Stimulated activated CD8-positive, alpha-beta memory T cell treated with anti-CD3 and anti-CD28 coated beads, Interleukin-2, amount 100 ng/mL, for 1 hour (primary cell): ENCODE measurements at places on chromosomes 1 and 21.

- DNase-seq: no peak
These were observed 55.4 kb downstream of the KCNK2 start for GRCh38 chr1:215137985-215138384.

- no peak for DNase-seq
These were observed 15.5 kb downstream of the CSMD2 start for GRCh38 chr1:34149501-34149900.

DNA sequence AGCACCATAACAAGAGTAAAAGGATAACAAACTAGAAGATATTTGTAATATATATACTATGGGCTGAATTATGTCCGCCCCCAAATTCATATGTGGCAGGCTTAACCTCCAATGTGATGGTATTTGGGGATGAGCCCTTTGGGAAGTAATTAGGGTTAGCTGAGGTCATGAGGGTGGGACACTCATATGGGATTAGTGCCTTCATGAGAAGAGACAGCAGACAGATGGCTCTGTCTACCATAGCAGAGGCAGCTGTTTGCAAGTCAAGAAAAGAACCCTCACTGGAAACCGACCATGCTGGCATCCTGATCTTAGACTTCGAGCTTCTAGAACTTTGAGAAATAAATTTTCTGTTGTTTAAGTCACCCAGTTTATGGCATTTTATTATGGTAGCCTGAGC, 303.6 kb downstream of the LMO4 start:
- no peak for DNase-seq

- no peak for DNase-seq
These were observed 24.4 kb upstream of the AHCYL1 start for GRCh38 chr1:109959974-109960744.

- DNase-seq: no peak
These were observed 190.2 kb downstream of the RASAL2 start for GRCh38 chr1:178284058-178284457.

GRCh38 chr21:42063191-42063570, 7.9 kb upstream of the UMODL1 start:
- DNase-seq: no peak

DNA sequence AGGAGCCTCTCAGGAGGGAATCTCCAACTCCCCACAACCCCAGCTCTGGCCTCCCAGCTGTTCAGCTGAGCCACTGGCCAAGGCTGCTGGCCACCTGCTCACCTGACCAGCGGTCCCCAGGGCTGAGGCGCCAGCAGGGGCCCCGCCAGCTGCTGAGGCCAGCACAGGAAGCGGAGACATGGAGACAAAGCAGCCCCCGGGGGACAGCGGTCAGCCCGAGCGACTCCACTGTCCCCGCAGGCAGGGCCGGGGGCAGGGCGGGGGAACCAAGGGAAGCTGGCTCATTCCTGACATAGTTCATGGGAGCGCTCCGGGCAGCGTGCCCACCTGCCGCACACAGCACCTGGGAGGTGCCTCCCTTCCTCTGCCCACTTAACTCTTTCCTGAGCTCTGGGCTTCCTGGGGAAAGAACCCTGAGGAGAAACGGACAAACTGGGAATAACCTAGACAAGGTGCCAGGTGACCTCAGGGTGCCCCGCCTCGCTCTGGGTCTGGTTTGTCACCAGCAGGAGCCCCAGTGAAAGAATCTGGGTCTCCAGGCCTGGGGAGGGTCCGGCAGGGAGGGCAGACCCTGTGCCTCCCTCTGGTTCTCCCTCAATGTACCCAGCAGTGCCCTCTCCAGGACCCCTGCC, 10.7 kb downstream of the EPHA2 start:
- no peak for DNase-seq

DNA sequence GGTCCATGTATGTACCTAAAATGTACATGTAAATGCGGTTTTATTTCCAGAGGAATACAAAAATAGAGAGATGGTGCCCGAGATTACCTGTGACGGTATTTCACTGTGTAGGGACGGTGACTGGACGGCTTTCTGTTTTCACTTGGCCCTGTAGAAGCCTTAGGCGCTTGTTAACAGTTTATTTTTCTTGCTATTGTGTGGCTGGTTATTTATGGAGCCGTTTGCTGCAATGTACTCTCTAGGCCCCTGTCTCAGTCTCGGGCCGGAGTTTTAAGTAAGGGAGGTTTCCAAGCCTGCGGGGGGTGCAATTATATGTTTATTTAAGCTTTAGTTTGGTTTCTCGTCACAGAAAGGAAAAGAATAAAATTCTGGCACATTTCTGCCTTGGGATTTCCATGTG, 413 bp downstream of the EFCAB7 start:
- no peak for DNase-seq

DNA sequence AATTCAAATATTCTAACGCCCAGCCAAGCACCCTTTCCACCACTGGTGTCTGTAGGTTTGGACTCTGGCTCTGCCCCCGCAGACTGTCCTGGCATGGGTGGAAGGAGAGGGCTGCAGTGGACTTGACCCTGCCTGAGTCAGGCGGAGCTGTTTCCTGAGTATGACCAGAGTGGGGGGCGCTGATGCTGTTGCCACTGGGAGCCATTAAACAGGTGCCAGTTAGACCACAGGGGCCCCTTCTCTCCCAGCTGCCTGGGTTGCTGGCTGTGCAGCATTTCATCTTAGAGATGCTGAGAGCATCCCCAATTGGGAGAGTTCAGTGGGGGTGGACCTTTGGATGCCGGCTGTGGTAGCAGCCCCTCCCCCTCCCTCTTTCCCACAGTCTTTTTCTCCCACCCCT, 539.5 kb downstream of the MATN1 start:
- DNase-seq: no peak

DNA sequence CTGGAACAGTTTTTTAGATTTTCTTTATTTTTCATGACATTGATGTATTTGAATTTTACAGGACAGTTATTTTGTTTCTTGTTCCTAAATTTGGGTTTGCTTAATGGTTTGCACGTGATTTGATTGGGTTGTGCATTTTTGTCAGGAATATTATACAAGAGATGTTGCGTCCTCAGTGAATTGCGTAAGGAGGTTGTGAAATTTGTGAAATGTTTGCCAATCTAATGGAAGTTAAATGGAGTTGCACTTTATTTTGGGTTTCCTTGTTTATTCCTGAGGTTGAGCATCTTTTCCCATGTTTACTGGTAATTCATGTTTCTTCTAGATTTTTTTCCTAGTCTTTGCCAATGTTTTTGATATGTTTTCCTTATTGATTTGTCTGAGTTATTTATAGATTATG, 19.9 kb downstream of the ZNF648 start:
- no peak for DNase-seq

DNA sequence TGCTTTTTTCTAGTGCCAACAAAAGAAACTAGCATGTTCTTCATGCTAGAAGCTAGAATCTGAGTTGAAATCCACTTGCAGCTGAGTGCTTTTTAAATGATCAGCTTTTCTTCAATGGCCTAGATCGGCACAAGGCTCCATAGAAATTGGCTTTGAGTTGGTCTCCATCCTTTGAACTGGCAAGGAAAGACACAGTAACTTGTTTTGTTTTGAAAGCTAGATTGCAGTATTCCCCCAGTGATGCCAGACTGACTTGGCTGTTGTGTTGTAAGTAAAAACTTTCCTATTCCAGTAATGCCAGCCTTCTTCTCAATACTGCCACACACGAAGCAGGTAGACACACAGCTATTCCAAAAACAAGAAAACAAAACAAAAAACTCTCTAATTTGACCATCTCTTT, 139.1 kb downstream of the FMN2 start:
- DNase-seq: no peak

DNA sequence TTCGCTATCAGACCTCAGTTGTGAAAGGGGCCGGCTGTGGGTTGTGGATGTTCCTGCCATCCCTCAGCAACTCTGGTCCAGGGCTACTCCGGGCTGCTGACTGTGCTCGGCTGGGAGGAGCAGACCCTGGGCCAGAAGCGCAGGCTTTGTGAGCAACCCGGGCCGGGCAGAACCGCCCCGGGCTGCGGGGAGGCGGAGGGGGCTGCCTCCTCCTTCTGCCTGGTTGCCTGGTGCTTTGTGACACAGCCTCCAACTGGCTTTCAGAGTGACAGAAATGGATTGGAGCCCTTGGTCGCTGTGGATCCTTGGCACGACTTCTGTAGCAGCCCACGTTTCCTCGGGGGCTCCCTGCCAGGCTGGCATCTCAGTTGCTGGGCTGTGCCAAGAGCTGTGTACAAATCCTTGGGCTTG, 10.0 kb downstream of the DRAXIN start:
- no peak for DNase-seq

- DNase-seq: no peak
These were observed 9.6 kb downstream of the VPS26C start for GRCh38 chr21:37257511-37257966.

GRCh38 chr1:206563367-206564207, 48.7 kb downstream of the EIF2D start:
- DNase-seq: no peak

- no peak for DNase-seq
These were observed 1.2 kb downstream of the LORICRIN start for GRCh38 chr1:153260585-153261280.

DNA sequence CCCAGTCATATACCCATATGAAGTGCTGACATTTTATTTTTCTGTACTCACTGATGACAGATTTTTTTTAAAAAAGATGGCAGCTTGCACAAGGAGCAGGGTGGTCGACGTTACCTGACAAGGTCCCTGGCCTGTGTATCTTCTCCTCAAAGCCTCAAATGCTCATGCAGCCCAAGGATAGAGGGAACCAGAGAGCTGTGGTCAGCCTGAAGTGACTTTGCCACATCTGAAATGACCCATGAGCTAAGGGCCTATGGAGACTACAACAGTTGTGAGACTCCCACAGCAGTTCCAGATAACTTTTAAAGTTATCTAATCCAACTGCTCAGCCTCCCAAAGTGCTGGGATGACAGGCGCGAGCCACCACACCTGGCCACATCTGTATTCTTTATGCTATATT, 131.1 kb downstream of the GLUL start:
- DNase-seq: no peak

- DNase-seq: no peak
These were observed 404.7 kb upstream of the VAMP3 start for GRCh38 chr1:7366286-7366954.

DNA sequence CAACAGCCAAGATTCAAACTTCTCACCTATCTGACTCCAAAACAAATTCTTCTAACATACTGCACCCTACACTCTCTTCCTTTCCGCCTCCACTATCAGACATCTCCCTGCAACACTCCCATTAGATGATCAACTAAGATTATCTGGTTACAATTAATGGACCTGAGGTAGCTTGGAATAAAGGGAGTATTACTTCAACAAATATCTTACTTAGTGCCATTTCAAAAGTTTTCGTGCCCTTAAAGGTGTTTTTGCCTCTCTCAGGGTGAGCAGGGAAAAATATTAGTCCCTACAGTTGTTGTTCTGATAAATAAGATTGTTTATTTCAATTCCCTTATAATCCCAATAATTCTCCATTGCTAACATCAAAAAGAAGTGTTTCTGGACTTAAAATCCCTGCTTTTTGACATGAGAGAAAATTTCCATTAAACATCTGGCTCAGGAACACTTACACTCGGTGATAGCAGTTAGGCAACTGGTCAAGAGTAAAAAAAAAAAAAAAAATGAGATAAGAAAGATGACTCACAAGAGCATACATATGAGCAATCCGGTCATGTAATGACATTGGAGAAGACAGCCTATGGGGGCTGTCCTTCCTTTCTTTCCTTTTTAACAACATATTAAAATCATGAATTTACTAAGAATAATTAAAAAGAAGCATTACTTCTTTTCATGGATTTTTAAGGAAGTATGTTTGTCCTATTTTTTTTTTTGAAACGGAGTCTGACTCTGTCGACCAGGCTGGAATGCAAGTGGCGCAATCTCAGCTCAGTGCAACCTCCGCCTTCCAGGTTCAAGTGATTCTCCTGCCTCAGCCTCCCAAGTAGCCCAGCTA, 7.6 kb downstream of the RSBN1 start:
- DNase-seq: no peak

- no peak for DNase-seq
These were observed 598.4 kb downstream of the RWDD3 start for GRCh38 chr1:95832370-95832769.

DNA sequence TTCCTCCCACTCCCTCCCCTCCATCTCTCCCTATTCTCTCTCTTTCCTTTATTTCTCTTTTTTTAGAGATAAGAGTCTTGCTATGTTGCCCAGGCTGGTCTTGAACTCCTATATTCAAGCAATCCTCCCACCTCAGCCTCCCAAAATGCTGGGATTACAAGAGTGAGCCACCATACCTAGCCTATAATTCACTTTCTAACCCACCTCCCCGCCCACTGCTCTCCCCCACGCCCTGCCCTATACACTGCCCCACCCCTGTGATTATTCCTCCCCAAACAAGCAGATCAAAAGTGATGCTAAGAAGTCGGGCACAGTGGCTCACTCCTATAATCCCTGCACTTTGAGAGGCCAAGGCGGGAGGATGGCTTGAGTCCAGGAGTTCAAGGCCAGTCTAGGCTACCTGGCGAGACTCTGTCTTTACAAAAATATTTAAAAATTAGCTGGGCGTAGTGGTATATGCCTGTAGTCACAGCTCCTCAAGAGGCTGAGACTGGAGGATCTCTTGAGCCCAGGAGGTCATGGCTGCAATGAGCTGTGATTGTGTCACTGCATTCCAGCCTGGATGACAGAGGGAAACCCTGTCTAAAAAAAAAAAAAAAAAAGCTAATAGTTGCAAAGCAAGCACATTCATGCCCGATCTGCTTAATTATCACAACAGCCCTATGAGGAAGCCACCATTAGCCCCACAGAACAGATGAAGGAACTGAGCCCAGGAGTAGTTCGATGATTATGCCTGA, 12.8 kb upstream of the E2F2 start:
- DNase-seq: no peak

DNA sequence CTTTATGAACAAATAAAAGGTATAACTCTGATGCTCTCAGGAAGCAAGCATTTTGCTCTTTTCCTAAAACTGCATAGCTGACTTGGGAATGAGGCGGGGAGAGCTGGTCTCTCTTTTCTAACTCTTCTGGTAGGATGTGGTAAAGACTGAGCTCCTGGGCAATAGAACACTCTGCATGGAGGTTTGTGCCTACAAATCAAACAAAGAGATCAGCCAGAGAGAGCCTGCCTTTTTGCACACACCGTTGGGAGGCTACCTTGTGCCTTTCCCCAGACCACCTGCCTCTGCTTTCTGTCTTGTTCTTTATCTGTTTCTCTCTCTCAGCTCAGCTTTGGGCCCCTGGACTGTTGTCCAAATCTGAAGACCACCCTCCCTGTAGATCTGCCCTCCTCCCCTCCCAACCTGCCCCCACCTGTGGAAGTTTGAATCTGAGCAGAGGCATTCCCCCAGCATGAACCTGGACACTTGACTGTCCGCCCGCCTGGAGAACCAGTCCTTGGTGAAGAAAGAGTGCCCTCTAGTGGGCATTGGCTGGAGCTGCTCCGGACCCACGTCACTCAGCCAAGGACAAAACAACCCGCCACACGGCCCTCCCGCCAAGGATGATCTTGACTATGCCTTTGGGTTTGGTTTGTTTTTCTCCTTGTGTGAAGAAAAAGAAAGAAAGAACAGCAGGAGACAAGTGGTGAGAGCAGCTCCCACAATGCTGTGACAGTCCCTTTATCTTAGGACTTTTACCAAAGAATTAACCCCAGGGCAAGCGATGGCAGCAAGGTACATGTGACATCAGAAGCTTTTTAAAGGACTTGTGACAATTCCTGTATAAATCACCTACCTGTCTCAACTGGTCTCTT, 228.2 kb downstream of the PBX1 start:
- peak; percentile 9 for DNase-seq

GRCh38 chr1:62989497-62989896, 205.6 kb downstream of the ATG4C start:
- DNase-seq: no peak
